ELR (cell line): ENCODE measurements at places on chromosomes 12 and 14.

GRCh38 chr12:111410431-111411184, 4.9 kb downstream of the SH2B3 start:
- DNase-seq = peak; percentile 68

- DNase-seq = peak; percentile 46
Observed at GRCh38 chr12:51217133-51217967, 512 bp downstream of the POU6F1 start.

DNA sequence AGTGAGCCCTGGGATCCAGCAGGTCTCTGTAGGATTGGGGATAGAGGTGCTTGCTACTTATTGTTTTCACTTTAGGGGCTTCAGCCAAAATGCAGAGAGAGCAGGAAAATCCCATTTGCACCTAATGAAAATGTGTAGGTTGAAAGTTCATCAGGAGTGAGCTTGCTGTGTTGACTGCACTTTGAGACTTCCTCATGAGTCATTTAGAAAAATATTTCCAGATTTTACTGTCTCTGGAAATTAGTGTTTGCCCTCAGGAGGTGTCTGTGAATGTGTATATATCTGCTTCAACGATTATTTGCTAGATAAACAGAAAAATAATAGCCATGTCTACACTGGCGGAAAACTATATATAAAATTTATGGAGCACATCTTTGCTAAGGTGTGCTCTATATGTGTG, 159.3 kb downstream of the CAND1 start:
- peak; percentile 31 for DNase-seq

GRCh38 chr14:23639048-23639890, 3.1 kb downstream of the DHRS2 start:
- DNase-seq = no peak

DNA sequence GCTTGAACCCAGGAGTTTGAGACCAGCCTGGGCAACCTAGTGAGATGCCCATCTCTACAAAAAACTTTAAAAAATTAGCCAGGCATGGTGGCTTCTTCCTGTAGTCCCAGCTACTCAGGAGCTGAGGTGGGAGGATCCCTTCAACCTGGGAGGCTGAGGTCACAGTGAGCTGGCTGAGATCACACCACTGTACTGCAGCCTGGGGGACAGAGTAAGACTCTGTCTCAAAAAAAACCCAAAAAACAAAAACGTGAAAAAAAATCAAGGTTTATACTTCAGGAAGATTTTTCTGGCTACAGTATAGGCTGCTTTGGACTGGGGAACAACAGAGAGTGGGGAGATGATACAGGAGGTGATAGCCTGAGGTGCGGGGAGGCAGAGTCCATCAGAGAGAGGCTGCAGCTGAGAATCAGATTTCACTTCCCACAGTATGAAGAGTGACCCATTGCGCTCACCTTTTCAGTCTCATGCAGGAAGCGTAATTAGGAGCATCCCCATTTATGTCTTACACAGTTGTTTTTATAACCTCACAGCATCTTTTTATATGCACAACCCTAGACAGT, 28.9 kb downstream of the DNAH10 start:
- DNase-seq = no peak

DNA sequence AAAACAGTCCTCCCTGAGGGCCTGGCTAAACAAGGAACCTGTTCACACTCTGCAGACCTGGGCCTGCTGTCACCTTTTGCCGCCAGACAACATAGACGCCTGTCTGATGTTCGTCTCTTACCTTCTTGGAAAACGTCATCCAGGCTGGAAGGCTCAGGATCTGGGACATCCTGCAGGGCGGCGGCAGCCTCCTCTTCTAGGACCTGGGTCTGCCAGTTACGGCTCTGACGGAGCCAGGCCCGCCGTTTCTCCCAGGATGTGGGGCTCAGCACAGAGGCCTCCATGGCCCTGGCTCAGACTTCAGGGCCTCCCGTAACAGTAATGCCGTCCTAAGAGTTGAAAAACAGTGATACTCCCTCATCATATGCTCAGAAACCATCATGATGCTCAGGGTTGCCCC, 10.3 kb downstream of the TESPA1 start:
- no peak for DNase-seq

GRCh38 chr14:55352201-55352600, 59.4 kb downstream of the ATG14 start:
- DNase-seq = no peak

DNA sequence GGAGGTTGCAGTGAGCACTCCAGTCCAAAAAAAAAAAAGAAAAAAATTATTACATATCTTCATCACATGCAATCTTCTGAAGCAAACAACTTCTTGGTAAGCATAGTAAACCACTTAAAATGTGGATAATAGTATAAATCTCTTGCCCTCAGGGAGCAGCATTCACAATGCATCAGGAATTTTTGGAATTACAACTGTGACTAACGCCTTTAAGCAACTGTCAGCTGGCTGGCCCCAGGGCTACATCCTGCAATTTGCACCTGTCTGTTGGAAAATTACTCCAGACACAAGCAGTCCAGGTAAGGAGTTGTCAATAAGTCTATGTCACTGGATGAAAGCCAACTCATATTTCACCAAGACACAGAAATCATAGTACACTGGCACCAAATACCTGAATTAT, 5.5 kb upstream of the SLC7A7 start:
- DNase-seq = peak; percentile 72

- DNase-seq = no peak
Observed at GRCh38 chr12:1523558-1524050, 70.8 kb downstream of the FBXL14 start.

- DNase-seq = no peak
Observed at GRCh38 chr12:101824831-101825230, 5.9 kb downstream of the GNPTAB start.

DNA sequence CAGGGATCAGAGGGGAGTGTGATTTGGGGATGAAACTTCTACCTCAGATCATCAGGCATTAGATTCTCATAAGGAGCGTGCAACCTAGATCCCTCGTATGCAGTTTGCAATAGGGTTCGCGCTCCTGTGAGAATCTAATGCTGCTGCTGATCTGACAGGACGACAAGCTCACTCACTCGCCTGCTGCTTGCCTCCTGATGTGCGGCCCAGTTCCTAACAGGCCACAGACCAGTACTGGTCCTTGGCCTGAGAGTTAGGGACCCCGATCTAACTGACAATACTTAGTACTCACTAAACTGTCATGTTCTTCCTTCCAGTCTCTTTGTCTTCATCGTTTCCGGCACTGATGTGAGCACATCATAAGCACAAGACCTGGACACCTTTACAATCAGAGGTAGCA, 5.3 kb upstream of the RPLP0 start:
- no peak for DNase-seq

DNA sequence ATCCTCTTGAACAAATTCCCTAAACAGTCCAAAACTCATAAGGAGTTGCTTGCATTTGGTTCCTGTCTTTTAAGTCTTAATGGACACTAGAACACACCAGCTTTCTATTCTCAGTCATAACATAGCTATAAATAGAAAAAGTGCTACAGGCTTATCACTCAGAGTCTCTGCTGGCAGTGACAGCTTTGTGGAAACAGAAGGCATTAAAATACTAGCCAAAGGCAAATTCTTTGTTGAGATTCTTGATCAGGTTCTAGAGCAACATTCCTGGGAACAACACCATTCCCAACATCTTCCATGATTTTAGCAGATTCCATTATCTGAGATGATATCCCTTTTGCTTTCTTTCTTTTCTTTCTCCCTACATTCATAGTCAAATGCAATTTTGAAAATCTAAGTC, 207.7 kb upstream of the PLEKHG7 start:
- no peak for DNase-seq

GRCh38 chr14:50379563-50379962, 17.1 kb downstream of the CDKL1 start:
- no peak for DNase-seq

DNA sequence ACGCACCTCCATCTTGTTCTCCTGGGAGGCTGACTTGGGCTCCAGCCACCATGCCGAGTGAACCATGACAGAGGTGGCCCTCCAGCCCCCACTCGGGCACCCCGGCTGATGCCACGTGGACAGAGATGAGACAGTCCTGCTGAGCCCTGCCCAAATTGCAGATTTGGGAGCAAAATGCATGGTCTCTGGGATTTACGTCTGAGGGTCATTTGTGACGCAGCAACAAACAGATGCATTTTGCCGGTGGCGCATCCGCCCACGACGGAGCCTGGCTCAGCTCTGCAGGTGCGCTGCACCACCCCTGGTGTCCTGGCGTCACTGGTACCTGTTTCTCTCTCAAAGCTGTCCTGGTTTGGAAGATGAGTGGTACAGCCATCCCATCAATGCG, 31.1 kb upstream of the INF2 start:
- no peak for DNase-seq

DNA sequence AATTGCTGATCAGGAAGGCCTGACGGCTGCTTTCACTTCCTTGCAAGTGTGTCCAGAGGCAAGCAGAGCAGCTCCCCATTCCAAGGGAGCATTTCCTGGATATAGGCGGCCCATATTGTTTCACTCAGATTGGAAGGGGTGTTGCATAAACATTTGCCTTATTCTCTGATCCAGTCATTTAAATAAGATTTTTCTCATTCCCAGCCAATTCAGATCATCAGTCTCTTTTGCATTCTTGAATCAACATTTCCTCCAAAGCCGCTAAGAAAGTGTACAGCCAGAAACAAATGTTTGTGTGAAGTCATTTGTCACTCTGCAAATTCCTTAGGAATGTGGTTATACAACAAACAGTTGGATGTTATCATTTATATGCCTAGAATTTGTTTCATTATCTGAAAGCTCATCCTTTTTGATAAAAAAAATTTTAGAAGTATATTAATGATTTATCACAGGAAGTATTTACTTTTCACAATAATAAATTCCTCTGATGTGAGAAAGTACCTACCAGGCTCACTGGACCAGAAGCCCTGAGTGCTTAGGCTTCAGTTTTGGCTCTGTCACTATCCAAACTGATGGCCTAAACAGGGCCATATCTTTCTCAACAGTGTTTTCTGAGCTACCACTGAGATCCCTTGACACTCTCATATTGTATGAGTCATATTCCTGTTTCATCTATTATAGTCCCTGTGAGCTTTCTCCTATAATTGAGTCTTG, 379.6 kb downstream of the CCDC91 start:
- peak; percentile 51 for DNase-seq

DNA sequence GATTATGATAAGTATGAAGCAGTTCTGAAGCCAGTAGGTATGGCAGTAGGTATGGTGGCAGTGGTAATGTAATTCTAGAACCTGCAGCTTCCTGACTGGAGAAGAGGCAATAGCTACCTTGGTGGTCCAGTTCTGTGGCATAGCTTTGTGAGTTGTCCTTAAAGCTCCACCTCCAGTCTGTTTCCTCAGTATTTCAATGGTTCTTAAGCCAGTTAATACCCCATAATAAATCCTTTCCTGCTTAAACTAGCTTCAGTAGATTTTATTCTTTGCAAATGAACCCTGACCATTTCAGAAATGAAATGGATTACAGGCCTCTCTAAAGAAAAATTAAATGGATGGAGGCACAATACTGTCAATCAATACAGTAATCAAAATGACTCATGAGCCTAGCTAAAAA, 117.8 kb upstream of the KRAS start:
- DNase-seq = no peak

DNA sequence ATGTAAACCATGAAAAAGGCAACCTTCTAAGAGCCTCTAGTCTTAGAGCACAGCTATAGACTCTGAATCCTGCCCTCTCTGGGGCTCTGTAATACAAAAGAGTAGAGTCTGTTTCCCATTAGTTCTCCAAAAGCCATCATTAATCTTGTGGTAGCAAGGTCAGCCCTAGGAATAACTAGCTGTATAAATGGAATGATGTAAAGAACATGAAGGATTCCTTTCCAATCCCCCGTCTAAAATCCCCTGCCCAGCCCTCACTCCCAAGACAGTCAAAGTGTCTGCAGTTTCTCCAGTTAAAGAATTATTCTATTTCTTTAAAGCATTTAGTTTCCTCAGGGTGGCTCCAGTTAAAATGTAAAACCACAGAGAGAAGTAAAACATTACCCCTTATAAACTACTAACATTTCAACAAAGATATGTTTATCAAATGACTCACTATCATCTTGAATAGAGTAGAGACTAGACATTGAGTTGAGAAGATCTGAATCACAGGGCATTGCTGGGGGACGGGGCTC, 104.2 kb downstream of the ST8SIA1 start:
- DNase-seq = peak; percentile 16

DNA sequence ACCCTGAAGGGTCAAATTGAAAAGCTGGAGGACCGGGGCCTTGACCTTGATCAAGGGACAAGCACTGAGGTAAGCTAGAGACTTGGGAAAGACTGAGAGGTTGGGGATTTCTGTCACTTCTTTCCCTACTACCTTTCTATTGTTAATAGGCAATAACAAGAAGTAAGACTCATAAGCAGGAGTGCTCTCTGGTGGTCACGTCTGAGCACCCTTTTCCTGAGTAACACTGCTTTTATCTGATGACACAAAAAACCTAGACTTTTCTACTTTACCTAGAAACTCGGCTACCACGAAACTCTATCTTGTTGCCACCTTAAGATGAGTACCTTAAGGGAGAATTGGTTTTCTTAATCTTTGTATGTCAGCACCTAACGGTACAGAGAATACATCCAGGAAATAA, 35.5 kb upstream of the PPFIBP1 start:
- DNase-seq = peak; percentile 17

DNA sequence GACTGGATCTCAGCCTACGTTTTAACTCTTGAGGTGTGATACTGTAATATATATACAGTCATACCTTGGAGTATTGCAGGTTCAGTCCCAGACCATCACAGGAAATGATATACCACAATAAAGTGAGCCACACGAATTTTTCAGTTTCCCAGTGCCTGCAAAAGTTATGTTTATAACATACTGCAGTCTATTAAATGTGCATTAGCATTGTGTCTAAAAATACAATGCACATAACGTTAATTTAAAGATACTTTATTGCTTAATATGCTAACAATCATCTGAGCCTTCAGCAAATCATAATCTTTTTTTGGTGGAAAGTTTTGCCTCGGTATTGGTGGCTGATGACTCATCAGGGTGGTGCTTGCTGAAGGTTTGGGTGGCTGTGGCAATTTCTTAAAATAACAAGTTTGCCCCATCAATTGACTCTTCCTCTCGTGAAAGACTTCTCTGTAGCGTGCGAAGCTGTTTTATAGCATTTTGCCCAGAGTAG, 18.9 kb downstream of the PYROXD1 start:
- DNase-seq = no peak

DNA sequence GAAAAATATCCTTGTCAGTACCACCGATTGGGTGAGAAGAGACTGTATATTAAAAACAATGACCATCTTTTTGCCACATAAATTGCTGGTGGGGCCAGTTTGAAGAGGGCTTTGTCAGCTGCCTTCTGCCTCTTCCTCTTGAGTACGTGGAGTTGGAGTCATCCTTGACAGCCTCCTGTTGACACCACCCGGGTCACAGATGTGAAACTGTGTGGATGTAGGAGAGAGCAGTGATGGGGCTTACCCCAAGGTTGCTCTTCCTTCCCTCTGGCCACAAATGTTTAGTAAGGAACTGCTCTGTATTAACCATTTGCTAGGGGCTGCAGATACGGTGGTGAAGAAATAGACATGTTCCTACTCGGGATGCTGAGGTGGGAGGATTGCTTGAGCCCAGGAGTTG, 12.2 kb downstream of the PTPN11 start:
- no peak for DNase-seq

- no peak for DNase-seq
Observed at GRCh38 chr14:72517736-72518135, 376.2 kb downstream of the DPF3 start.
